ENCODE measurements at places on chromosomes 13 and 19. TPM values are rescaled to one million over a fixed set of nuclear protein-coding genes. Genes with fewer than 3 reads are reported as not detected.

Gene CACNG7
- total RNA-seq, result not detected

- H3K4me3 ChIP-seq, result no peak overlapping the region
- no peaks in the 10 kb centered on the region for H3K27me3 ChIP-seq
- no peak overlapping the region for H3K27ac ChIP-seq
- H3K36me3 ChIP-seq, result no peaks in the 10 kb centered on the region
These were observed 454.3 kb downstream of the PCDH17 start for GRCh38 chr13:58085819-58086218.

GRCh38 chr19:38650911-38651584, 3.6 kb downstream of the ACTN4 start:
- peak overlapping the region; percentile 99 for H3K27ac ChIP-seq
- H3K4me1 ChIP-seq, result peaks cover 78% of the 10 kb centered on the region
- no peaks in the 10 kb centered on the region for H3K27me3 ChIP-seq
- peak overlapping the region; percentile 98 for H3K4me3 ChIP-seq
- DNase-seq, result no peak

Gene CRX
- total RNA-seq, result not detected

Gene GPC6
- total RNA-seq, result 125 TPM

DNA sequence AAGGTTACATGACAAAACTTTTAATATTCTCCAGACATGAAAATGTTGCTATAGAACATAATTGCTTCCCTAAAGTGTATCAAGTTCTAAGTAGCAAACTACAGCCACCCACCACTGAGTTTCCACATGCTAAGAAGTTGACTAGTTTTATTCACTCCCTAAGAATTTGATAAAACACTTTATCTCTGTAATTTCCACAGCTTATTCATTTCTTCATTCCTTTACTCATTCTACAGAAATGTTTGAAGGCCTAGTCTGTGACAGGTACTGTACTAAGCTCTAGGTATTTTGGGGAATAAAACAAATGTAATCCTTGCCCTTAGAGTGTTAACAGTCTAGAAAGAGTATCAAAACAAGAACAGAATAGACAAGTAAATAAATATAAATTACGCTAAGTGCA, 101.8 kb upstream of the DIAPH3 start:
- H3K4me1 ChIP-seq, result peaks cover 2% of the 10 kb centered on the region
- peaks cover 14% of the 10 kb centered on the region for H3K27me3 ChIP-seq
- H3K4me3 ChIP-seq, result no peak overlapping the region
- DNase-seq, result no peak

- no peak for DNase-seq
- H3K27me3 ChIP-seq, result no peaks in the 10 kb centered on the region
- H3K4me3 ChIP-seq, result no peak overlapping the region
- peaks cover 28% of the 10 kb centered on the region for H3K4me1 ChIP-seq
- H3K36me3 ChIP-seq, result no peaks in the 10 kb centered on the region
These were observed 109.2 kb downstream of the SGCG start for GRCh38 chr13:23289917-23290357.

Gene CEACAM20
- total RNA-seq, result not detected

Gene SPACA4
- not detected for total RNA-seq

- peak overlapping the region; percentile 33 for H3K4me3 ChIP-seq
- DNase-seq, result no peak
- no peaks in the 10 kb centered on the region for H3K27me3 ChIP-seq
- H3K36me3 ChIP-seq, result peaks cover 7% of the 10 kb centered on the region
- peaks cover 71% of the 10 kb centered on the region for H3K4me1 ChIP-seq
These were observed 62.8 kb downstream of the ARHGEF7 start for GRCh38 chr13:111177921-111178320.

GRCh38 chr19:10505583-10506229, 2.5 kb upstream of the KEAP1 start:
- no peaks in the 10 kb centered on the region for H3K27me3 ChIP-seq
- no peak overlapping the region for H3K27ac ChIP-seq
- no peaks in the 10 kb centered on the region for H3K36me3 ChIP-seq

- peak; percentile 62 for DNase-seq
- no peak overlapping the region for H3K27ac ChIP-seq
- H3K36me3 ChIP-seq, result no peaks in the 10 kb centered on the region
- H3K4me3 ChIP-seq, result no peak overlapping the region
- H3K4me1 ChIP-seq, result no peaks in the 10 kb centered on the region
These were observed 190.4 kb upstream of the SOX1 start for GRCh38 chr13:111876506-111876905.

Gene SLC39A3
- total RNA-seq, result 36.5 TPM

GRCh38 chr13:48644951-48645350, 8.8 kb upstream of the CYSLTR2 start:
- peaks cover 30% of the 10 kb centered on the region for H3K27me3 ChIP-seq
- DNase-seq, result no peak
- no peak overlapping the region for H3K27ac ChIP-seq
- H3K4me1 ChIP-seq, result no peaks in the 10 kb centered on the region

- DNase-seq, result no peak
- H3K27ac ChIP-seq, result peak overlapping the region; percentile 89
- H3K4me1 ChIP-seq, result peaks cover 71% of the 10 kb centered on the region
- H3K36me3 ChIP-seq, result peaks cover 52% of the 10 kb centered on the region
- H3K4me3 ChIP-seq, result peak overlapping the region; percentile 84
- no peaks in the 10 kb centered on the region for H3K27me3 ChIP-seq
These were observed 3.4 kb downstream of the ITGBL1 start for GRCh38 chr13:101455863-101456262.

GRCh38 chr13:97124915-97125809, 97.0 kb upstream of the MBNL2 start:
- peak overlapping the region; percentile 65 for H3K27ac ChIP-seq
- DNase-seq, result no peak
- peaks cover 58% of the 10 kb centered on the region for H3K4me1 ChIP-seq
- no peaks in the 10 kb centered on the region for H3K36me3 ChIP-seq

DNA sequence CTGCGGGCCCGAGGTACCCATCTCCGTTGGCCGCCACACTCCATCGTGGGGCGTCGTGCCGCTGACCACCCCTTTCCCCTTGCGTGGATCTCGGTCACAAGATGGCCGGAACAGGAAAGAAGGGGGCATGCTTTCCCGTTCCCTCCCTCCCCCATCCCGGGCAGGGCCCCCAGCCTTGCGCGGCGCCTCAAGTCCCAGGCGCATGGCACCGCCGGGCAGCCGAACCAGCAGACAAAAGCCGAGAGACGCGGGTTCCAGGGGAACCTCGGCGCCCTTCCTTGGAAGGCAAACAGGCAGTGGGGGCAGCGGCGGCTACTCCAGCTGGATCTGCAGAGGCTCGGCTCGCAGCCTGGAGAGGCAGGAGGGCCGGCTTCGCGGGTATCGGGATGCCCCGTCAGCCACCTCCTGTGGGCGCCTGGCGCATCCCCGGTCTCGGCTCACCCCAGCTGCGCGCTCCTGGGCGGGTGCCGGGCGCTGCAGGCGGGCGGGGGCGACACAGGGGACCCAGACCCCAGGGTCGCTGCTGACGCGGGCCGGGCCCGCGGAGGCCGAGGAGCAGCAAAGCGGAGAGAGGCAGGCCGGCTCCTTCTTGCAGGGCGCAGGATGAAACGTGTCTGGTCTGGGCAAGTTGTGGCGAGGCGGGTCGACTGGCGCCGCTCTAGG, 439 bp downstream of the DZIP1 start:
- H3K4me3 ChIP-seq, result peak overlapping the region; percentile 95
- no peaks in the 10 kb centered on the region for H3K27me3 ChIP-seq
- H3K27ac ChIP-seq, result peak overlapping the region; percentile 97
- peaks cover 35% of the 10 kb centered on the region for H3K4me1 ChIP-seq
- peaks cover 13% of the 10 kb centered on the region for H3K36me3 ChIP-seq
- DNase-seq, result peak; percentile 87

Gene ZNF541
- total RNA-seq, result not detected

- H3K27ac ChIP-seq, result no peak overlapping the region
- no peak for DNase-seq
- H3K4me1 ChIP-seq, result no peaks in the 10 kb centered on the region
- H3K36me3 ChIP-seq, result no peaks in the 10 kb centered on the region
- H3K4me3 ChIP-seq, result no peak overlapping the region
These were observed 5.4 kb downstream of the ARL11 start for GRCh38 chr13:49633710-49634109.

Gene ATG4D
- total RNA-seq, result 30.9 TPM

DNA sequence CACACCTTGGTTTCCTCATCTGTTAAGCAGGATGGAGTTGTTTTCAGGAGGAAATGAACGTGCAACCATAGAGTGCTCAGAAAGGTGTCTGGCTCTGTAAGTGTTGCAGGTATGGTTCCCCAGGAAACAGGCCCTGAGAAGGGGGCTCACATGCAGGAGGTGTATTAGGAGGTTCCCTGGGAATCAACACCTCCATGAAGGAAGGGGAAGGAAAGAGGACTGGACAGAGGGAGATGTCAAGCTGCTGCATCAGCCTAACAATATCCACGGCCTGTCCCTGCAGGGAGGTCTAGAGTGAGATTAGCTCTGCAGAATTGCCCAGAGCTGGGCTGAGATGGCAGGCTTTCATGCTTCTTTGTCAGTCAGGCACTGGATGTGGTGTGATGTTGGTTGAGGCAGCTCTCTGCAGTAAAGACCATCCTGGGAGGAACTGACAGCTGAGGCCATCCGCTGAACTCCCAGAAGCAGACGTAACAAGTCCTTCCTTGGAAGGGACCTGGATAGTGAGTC, 373.3 kb downstream of the ZNF536 start:
- H3K27ac ChIP-seq, result no peak overlapping the region
- no peak overlapping the region for H3K4me3 ChIP-seq
- H3K36me3 ChIP-seq, result no peaks in the 10 kb centered on the region
- H3K27me3 ChIP-seq, result no peaks in the 10 kb centered on the region
- no peaks in the 10 kb centered on the region for H3K4me1 ChIP-seq

- DNase-seq, result no peak
- H3K4me1 ChIP-seq, result no peaks in the 10 kb centered on the region
- peaks cover 7% of the 10 kb centered on the region for H3K36me3 ChIP-seq
- no peaks in the 10 kb centered on the region for H3K27me3 ChIP-seq
- H3K27ac ChIP-seq, result no peak overlapping the region
- no peak overlapping the region for H3K4me3 ChIP-seq
These were observed 18.3 kb downstream of the ZNF77 start for GRCh38 chr19:2926341-2927031.

Gene RUBCNL
- 0.78 TPM for total RNA-seq

Measured in osteocyte (in vitro differentiated cells).